ENCODE measurements at places on chromosomes 7 and 10.

- no peak for DNase-seq
These were observed 59.6 kb upstream of the AKR1E2 start for GRCh38 chr10:4766454-4766853.

- no peak for DNase-seq
These were observed 72.3 kb upstream of the LEP start for GRCh38 chr7:128168667-128169210.

GRCh38 chr10:5963071-5963470 is 14.3 kb downstream of the IL15RA start:
- no peak for DNase-seq

DNA sequence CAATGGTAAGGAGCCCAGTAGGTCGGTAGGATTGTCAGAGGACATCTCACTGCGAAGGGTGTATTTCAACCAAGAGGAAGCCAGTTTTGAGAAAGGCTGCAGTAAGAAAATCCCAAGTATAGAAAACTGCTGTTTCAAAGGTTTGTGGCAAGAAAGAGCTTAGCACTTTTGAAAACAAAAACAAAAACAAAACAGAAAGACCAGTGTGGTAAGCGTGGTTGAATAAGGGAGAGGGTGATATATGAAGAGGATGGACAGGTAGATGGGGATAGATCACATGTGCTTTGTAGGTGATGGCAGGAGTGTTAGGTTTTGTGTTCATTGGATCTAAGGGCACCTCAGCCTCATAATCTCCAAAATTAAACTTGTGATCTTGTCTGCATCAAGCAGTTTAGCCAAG is 141.6 kb upstream of the WNT16 start:
- no peak for DNase-seq

GRCh38 chr10:133251388-133252222 is 13.9 kb downstream of the VENTX start:
- no peak for DNase-seq

- no peak for DNase-seq
These were observed 16.1 kb downstream of the TBATA start for GRCh38 chr10:70769121-70769520.

- DNase-seq: peak; percentile 89
These were observed 152.7 kb downstream of the SKIDA1 start for GRCh38 chr10:21372651-21373410.

GRCh38 chr7:8913682-8914081 is 480.3 kb downstream of the NXPH1 start:
- no peak for DNase-seq

- DNase-seq: no peak
These were observed 246.8 kb downstream of the CELF2 start for GRCh38 chr10:11264296-11265048.

DNA sequence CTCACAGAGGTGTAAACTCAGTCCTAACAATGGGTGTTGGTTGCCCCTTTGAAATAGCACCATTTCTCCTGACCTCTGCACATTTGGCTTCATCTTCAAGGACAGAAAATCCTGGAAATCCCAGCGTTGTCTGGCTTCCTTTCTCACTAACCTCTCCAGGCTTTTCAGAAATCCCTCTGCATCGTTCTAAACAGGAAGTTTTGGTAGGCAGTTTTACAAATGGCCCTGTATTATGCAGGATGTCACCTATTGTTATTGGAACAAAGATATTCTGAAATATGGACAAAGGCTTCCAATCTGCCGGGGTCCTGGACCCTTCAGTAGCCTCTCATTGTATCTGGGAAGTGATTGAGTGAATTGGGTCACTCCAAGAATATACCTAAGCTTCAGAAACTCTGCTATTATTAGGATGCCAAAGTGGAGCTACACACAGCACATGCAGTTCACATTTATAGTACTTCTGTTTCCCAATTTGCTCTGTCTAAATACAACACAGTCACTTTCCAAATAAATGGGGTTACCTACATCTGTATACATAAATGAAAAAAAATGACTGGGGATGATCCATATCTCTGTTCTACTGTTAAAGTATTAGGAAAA is 134.8 kb upstream of the KLF6 start:
- DNase-seq: no peak

GRCh38 chr10:103614306-103615158 is 121.0 kb downstream of the NEURL1 start:
- no peak for DNase-seq

DNA sequence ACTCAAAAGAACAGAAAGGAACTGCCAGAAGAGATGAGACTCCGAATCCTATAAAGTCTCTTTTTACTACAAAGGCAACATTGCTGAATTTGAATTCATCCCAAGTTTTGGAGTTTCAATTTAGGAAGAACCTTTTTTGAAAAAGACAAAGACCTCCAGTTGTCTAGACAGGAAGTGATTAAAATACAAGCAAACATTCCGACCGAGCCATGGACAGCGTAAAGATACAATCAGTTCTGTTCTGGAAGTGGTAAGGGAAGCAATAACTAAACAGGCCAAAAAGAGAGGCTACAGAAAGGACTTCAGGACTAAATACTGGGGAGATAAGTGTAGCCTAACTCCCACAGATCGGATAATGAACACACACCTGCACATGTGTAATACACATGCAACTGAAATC is 101.0 kb downstream of the SMURF1 start:
- no peak for DNase-seq

- no peak for DNase-seq
These were observed 250.4 kb downstream of the DNAJB6 start for GRCh38 chr7:157587051-157587804.

Measured in HFFc6 (cell line).